ENCODE measurements at places on chromosomes 7 and 10. TPM values are rescaled to one million over a fixed set of nuclear protein-coding genes. Genes with fewer than 3 reads are reported as not detected.

GRCh38 chr7:36945612-36946400 is 221.5 kb upstream of the AOAH start:
- no peak for DNase-seq

- no peak for DNase-seq
These were observed 4.5 kb upstream of the EMX2 start for GRCh38 chr10:117537904-117538524.

- DNase-seq: peak; percentile 14
These were observed 84.3 kb upstream of the PHF14 start for GRCh38 chr7:10889266-10889898.

- DNase-seq: no peak
These were observed 37.4 kb downstream of the HHEX start for GRCh38 chr10:92727141-92727540.

- DNase-seq: peak; percentile 86
These were observed 1.6 kb downstream of the HOXA3 start for GRCh38 chr7:27150568-27151340.

GRCh38 chr10:70592746-70593512 is 9.6 kb downstream of the PRF1 start:
- no peak for DNase-seq

DNA sequence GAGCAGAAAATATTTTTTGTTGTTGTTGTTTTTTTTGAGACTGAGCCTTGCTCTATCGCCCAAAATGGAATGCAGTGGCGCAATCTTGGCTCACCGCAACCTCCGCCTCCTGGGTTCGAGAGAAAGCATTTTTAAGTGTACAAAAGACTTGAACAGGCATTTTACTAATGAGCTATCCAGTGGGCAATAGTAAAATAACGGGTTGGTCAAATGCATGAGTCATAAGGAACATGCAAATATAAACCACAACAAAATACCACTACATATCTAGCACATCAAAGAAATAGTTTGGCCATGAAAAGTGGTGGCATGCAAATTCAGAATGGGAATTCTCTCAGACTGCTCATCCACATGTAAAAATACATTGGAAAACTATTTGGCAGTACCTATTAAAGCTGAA is 71.7 kb upstream of the TMEM106B start:
- DNase-seq: no peak

GRCh38 chr10:15163253-15163828 is 5.2 kb downstream of the NMT2 start:
- peak; percentile 37 for DNase-seq

- no peak for DNase-seq
These were observed 29.6 kb downstream of the FGFBP3 start for GRCh38 chr10:91879515-91880170.

- no peak for DNase-seq
These were observed 4.9 kb downstream of the CADPS2 start for GRCh38 chr7:122881324-122881723.

- DNase-seq: no peak
These were observed 185.0 kb downstream of the PDE1C start for GRCh38 chr7:31885171-31885570.

DNA sequence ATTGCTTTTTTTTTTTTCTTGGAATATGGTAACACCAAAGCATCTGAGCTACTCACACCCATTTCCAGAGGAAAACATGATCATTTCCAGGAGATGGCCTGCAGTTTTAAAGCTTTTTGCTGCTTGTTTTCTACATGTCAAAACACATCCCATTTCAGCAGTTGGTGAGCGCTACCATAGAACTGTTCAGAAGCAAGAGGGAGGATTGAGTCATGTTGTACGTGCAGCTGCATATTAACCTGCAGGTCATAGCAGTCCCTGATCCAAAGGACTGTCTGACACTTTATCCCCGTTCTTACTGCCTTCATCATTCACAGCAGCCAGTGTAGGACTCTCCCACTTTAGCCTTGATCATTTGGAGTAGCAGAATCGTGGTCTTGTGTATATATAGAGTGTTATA is 124.6 kb downstream of the AUTS2 start:
- no peak for DNase-seq

- no peak for DNase-seq
These were observed 49.8 kb upstream of the RAPGEF5 start for GRCh38 chr7:22406715-22407114.

- no peak for DNase-seq
These were observed 274.4 kb downstream of the THSD7A start for GRCh38 chr7:11557627-11558026.

HSPA12A gene
- polyA plus RNA-seq: 5.6 TPM

ASCC1 gene
- polyA plus RNA-seq: 25.5 TPM

DDC gene
- 0.19 TPM for polyA plus RNA-seq

C10orf67 gene
- 0.18 TPM for polyA plus RNA-seq

CCDC146 gene
- polyA plus RNA-seq: 11.0 TPM

BTBD16 gene
- not detected for polyA plus RNA-seq

SYT15 gene
- polyA plus RNA-seq: 2.8 TPM
